ENCODE measurements at places on chromosomes 5 and 9. TPM values are rescaled to one million over a fixed set of nuclear protein-coding genes. Genes with fewer than 3 reads are reported as not detected.

GRCh38 chr5:73266925-73267765 lies 94.2 kb downstream of the TMEM174 start:
- no peaks in the 10 kb centered on the region for H3K36me3 ChIP-seq
- H3K4me3 ChIP-seq, result peak overlapping the region; percentile 75
- no peaks in the 10 kb centered on the region for H3K27me3 ChIP-seq
- H3K4me1 ChIP-seq, result peaks cover 34% of the 10 kb centered on the region

- H3K4me3 ChIP-seq, result no peak overlapping the region
- DNase-seq, result peak; percentile 61
- peaks cover under 1% of the 10 kb centered on the region for H3K27me3 ChIP-seq
- H3K27ac ChIP-seq, result no peak overlapping the region
- H3K4me1 ChIP-seq, result peaks cover 19% of the 10 kb centered on the region
Observed at GRCh38 chr9:2740616-2741015, 23.3 kb downstream of the KCNV2 start.

DNA sequence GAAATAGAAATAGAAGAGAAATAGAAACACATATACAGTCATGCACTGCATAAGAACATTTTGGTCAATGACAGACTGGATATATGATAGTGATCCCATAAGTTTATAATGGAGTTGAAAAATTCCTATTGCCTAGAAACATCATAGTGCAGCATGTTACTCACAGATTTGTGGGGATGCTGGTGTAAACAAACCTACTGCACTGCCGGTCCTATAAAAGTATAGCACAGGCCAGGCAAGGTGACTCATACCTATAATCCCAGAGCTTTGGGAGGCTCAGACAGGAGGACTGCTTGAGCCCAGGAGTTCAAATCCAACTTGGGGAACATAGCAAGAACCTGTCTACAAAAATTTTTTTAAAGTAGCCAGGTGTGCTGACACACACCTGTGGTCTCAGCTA lies 240.6 kb upstream of the MAP3K1 start:
- no peaks in the 10 kb centered on the region for H3K36me3 ChIP-seq
- DNase-seq, result no peak
- H3K4me1 ChIP-seq, result peaks cover 2% of the 10 kb centered on the region
- no peak overlapping the region for H3K27ac ChIP-seq
- H3K4me3 ChIP-seq, result no peak overlapping the region
- H3K27me3 ChIP-seq, result peaks cover 2% of the 10 kb centered on the region

DNA sequence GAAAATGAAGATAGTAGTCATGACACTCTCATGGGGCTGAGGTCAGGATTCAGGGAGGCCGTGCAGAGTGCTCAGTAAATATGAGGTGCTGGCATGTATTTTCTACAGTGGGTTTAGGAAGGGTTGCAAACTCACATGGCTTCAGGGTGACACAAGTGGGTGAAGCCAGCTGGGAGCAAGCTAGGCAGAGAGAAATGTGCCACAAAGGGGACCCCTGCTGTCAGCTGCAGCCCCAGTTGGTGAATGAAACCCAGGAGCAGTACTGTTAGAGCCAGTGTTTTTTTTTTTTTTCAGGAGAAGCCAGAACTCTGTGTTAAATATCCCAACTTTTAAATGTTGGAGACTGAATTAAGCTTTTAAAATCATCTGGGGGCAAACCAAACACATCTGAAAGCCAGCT lies 75.3 kb downstream of the INSYN2B start:
- H3K4me3 ChIP-seq, result no peak overlapping the region
- peaks cover 34% of the 10 kb centered on the region for H3K4me1 ChIP-seq
- H3K27ac ChIP-seq, result no peak overlapping the region
- DNase-seq, result no peak
- peaks cover under 1% of the 10 kb centered on the region for H3K27me3 ChIP-seq
- peaks cover 31% of the 10 kb centered on the region for H3K36me3 ChIP-seq

GRCh38 chr5:149490599-149491485 lies 60.4 kb downstream of the CSNK1A1 start:
- no peak for DNase-seq
- peaks cover 42% of the 10 kb centered on the region for H3K36me3 ChIP-seq
- H3K4me3 ChIP-seq, result peak overlapping the region; percentile 26
- peaks cover 24% of the 10 kb centered on the region for H3K27me3 ChIP-seq
- peaks cover 95% of the 10 kb centered on the region for H3K4me1 ChIP-seq

The SPAG8 gene
- total RNA-seq, result 1.6 TPM

Data from HFFc6 (cell line).